ENCODE measurements at places on chromosomes 6 and 20.

- DNase-seq, result no peak
Observed at GRCh38 chr20:45722047-45722446, at the start of gene SPINT4. Gene SPINT4, plus strand, starts transcription at chr20:45722347. Its CDS starts 21 bp downstream, at chr20:45722368.

DNA sequence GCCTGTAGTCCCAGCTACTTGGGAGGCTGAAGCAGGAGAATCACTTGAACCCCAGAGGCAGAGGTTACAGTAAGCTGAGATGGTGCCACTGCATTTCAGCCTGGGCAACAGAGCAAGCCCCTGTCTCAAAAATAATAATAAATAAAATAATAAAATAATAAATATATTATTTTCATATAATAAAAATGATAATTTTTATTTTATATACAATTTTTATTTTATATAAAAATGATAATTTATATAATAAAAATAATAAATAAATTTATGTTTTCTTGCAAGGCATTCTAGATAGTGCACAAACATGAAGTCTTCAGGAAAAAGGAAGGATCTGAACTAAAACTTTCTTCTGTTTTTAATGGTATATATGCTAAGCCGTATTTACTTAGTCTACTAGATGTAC is 12.6 kb upstream of the SGK1 start:
- DNase-seq, result no peak

DNA sequence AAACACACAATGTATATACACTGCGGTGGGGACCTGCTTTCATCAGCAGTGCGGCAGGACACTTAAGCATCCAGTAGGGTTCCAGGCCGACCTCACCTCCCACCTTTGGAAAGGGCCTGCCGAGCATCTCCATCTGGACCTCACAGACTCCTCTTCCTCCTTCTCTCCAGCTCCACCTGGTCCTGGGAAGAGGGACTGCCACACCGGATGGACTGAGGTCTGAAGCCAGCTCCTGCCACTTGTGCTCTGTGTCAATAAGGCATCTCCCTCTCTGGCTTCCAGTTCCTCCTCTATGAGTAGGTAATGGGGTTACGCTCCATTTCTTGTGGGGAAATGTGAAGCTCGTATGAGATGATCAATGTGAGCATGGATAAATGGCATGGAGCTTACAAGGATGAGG is 19.1 kb upstream of the NNAT start:
- DNase-seq, result no peak

DNA sequence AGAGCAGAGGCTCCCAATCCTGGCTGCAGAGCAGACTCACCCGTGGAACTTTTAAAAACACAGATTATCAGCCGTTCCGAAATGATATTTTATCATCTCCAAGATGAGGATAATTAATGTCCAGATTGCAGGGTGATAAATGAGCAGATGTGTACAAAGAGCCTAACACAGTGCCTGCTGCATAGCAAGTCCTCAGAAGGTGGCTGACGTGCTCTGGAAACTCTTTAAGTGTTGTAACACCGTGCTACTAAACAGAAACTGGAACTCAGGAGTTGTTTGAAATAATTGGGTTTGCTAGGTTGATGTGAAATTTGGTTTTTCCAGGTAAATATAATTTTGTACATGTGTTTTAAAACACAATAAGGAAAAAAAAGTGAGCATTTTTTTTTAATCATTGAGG is 118.0 kb downstream of the ARMC2 start:
- DNase-seq, result no peak

- no peak for DNase-seq
Observed at GRCh38 chr6:116047173-116047933, 13.3 kb downstream of the FRK start.

DNA sequence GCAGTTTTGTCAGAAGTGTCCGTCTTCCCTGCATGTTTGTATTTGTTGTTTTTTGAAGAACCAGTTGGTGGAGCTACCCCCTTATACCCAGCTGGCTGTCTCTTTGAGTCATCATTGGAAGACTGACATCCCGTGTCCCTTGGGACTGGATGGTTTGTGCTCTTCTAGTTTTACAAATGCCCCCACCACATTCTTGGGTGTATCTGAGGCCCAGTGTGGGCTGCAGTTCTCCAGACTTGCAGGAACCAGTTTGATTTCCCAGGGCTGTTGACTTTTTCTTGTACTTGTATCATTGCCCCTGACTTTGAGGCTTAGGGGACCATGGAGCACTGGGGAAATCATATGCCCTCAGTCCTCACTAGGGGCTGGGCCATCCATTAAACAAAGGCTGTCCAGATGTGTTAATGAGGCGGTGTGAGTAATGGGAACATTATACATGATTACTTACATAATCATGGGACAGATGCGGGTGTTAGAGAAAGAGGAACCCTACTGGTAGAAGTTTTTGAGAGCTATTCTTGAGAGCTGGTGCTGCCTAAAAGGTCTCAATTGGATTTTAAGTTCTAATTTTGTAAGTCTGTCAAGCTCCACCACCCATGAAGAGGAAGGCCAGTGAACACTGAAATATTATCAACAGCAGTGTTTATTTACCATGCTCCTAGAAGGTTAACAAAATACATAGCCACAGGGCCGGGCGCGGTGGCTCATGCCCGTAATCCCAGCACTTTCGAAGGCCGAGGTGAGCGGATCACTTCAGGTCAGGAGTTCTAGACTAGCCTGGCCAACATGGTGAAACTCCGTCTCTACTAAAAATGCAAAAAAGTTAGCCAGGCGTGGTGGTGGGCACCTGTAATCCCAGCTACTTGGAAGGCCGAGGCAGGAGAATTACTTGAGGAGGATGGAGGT is 8.5 kb downstream of the JARID2 start:
- DNase-seq, result no peak

GRCh38 chr20:16049529-16050093 is 523.6 kb downstream of the KIF16B start:
- no peak for DNase-seq

GRCh38 chr6:53432318-53433161 is 83.8 kb upstream of the ELOVL5 start:
- DNase-seq, result no peak

DNA sequence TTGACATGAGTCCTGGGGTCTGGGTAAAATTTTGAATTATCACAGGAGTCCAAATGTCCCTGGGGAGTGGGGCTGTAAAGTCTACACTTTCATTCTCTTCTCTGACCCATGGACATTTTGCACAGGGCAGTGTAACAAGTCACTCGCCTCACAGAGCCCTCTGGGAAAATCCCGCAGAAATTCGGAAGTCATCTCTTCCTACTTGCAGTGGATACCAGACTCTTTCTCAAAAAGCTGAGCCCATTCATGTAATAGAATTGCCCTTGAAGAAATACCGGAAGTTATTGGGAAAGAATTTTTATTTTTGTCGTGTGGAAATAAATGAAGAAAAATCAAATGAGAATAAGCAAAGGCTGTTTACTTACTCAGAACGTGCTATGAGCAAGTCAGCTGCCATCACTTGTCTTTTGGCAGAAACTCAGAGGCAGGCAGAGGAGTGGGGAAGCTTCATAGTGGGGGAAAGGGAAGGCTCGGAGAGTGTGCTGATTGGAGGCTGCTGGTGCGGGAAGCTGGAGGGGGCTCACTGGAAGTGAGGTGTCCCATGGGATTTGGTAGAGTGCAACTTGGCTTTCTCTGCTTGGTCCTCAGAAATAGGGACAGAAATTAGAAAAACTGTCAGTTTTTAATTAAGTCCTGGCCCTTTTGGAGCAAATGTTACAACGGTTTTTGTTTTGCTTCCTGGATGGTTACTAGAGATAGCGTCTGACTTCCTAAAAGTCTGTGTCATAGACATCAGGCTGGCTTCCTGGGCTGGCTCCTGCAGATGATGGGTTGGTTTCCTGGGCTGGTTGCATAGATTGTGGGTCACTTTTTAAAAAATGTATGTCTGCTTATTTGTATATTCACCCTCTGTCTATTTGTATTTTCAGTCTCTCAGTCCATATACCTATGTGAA is 79.8 kb upstream of the EEF1E1 start:
- no peak for DNase-seq

DNA sequence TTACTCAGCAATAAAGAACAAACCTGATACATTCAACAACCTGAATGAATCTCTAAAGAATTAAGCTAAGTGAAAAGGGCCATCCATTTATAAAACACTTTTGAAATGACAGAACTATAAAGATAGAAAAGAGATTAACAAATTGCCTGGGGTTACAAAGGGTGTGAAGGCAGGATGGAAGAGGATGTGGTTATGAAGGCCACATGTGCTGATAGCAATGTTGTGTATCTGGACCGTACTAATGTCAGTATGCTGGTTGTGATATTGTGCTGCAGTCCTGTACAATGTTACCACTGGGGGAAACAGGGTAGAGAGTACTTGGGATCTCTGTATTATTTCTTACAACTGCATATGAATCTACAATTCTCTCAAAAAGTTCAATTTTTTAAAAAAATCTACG is 36.4 kb downstream of the ELOVL5 start:
- DNase-seq, result no peak

GRCh38 chr20:37934634-37935375 is 31.9 kb downstream of the VSTM2L start:
- DNase-seq, result no peak

DNA sequence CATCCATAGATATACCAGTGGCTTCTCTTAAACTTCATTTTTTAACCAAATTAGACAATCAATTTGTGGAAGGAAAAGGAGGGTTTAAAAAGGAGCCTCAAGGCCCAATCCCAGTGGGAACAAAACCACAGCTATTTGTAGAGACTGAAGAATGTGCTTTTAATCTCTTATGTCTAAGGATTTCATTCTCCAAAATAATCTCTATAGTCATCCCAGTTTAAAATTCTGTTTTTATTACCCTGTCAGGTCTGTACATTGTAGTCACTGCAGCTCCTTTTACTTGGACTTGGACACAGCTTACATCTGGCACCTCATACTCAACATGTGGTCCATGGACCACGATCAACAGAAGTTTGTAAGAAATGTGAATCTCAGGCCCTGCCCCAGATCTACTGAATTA is 152.1 kb upstream of the STMND1 start:
- no peak for DNase-seq

DNA sequence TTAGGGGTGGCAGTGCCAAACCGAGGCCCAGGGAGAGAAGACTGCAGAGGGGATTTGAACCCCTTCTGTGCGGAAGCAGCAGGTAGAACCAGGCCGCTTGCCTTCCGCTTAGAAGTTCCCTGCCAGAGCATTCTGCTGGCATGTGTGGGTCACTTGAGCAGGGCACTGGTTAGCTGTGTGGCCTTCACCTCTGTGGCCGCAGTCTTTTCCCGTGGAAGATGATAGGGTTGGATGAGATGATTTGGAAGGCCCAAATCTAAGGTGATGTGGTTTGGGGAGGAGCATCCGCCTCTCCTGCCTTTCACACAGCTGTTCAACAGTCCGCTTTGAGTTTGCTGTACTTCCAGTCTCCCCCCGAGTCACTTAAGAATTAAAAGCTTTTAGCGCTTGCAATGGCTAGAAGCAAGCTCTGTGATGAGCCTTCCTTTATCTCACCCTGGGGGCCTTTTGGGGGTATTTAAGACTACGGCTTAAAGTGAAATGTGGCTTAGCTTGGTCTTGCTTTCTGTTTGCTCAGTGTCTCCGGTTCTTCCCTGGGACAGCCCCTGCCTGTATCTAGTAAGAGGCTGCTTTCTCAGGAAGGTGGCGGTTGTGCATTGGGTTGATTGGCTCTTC is 743 bp downstream of the CMTR1 start:
- DNase-seq, result peak; percentile 75

GRCh38 chr20:3367089-3367488 is 40.4 kb downstream of the DNAAF9 start:
- no peak for DNase-seq

DNA sequence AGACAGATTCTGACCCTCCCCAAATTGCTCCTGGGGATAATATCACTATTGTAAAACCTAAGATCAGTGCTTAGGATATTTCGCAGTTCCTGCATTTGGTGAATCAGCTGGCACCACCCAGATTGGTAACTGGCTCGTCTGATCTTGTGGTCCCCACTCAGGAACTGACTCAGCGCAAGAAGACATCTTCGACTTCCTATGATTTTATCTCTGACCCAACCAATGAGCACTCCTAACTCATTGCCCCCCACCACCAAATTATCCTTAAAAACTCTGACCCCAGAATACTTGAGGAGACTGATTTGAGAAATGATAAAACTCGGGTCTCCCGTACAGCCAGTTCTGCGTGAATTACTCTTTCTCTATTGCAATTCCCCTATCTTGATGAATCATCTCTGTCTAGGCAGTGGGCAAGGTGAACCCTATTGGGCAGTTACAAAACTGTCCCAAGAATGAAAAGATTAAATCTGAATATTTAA is 55.7 kb upstream of the PRND start:
- peak; percentile 78 for DNase-seq

DNA sequence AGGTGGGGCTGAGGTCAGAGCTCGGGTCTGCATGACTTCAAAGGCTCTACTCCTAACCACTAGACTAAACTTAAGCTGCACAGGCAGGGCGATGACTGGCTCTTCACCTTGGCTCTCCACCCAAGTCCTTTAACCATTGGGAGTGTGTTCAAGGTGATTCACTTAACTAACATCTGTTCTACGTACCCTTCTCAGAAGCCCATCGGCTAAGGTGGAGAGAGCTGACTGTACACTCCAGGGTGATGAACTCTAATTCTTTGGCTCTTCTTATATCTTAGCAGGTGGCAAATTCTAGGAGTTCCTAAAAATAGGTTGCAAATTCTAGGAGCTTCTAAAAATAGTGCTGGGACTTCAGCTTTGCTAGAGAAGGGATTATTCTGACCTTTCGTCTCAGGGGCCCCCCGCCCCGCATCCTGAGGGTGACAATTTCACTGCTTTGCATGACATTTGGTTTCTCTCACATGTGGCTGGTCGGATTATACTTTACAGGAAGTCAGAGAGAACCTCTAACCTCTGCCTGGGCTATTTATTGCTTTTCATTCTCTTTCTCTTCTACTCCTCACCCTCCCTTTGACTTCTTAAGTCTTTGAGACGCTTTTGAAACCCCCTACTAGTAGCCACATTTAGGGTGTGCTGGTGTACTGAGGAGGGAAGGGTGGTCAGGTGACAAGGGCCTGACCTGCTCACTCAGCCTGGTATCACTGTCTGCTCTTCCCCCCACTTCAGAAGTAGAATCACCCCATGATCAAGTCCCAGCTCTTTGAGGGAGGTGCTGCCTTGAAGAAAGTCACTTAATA is 55.5 kb downstream of the PRDM1 start:
- peak; percentile 80 for DNase-seq

DNA sequence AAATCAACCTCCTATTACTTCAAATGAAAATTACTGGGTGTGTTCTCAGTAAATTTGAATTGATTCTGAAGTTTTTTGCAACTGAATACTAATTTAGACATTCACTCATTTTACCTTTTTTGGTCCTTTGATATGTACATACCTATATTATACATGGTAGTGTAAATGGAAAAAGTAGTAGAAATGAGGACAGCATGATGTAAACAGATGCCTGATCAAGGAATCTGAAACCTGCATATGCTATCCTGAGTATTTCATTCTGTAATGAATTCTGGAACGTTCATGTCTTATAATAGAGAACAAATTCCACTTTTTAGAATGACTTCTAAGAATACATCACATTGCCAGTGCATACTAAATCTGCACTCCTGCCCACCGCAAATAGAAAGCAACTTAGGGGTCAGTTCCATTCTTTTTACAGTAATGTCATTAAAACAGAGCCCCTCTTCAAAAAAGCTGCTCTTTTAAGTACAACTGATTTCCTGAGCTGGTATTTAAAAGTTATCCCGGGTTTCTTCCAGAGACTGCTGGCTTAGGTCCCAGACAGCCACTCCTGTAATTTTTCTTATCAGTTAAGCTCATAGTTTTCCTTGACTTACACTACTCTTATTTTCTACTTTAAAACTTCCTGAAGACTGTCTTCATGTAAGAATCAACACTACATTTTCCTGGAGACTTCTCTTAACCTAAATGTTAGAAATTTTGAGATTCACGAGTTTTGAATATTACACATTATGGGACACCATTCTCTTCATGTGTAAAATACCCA is 48.4 kb downstream of the MAP3K7 start:
- no peak for DNase-seq

GRCh38 chr6:118581489-118581959 is 33.4 kb downstream of the PLN start:
- DNase-seq, result no peak

GRCh38 chr6:22892452-22892851 is 323.1 kb downstream of the HDGFL1 start:
- no peak for DNase-seq
